NCI-H1930 (cell line): ENCODE measurements at places on chromosomes 12 and 14.

- DNase-seq, result peak; percentile 86
These were observed 20.1 kb upstream of the CCDC63 start for GRCh38 chr12:110826592-110827200.

- no peak for DNase-seq
These were observed 4.8 kb upstream of the PAX9 start for GRCh38 chr14:36656687-36657398.

GRCh38 chr14:90132821-90133570 lies 71.2 kb downstream of the KCNK13 start:
- DNase-seq, result no peak

DNA sequence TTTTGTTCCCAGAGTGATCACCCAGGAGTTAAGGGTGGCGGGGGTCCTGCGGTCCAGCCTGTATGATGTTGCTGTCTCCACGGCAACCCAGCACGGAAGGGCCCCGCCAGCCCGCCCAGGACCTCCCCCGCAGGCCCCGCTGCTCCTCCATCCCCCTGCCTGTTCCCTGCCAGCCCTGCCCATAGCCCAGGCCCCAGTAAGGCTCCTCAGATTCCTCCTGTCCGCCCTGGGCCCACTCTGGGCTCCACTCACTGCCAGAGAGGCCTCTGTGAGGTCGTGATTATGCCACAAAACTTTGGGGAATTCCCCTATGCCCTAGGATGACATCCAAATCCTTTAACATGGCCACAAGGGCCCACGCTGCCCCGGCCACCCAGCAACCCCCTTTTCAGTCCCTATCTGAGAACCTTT lies 20.8 kb downstream of the HSP90AA1 start:
- no peak for DNase-seq

DNA sequence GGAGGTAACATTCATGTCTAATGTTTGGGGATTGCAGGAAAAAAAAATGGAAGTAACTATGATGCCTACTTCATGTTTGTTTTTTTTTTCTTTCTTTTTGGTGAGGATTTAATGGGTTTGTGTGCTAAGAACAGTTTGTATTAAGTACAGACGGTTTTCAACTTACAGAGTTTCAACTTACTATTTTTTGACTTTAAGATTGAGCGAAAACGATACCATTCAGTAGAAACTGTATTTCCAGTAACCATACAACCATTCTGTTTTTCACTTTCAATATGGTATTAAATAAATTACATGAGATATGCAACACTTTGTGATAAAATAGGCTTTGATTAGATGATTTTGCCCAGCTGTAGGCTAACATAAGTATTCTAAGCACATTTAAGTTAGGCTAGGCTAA lies 10.4 kb downstream of the TECPR2 start:
- no peak for DNase-seq

DNA sequence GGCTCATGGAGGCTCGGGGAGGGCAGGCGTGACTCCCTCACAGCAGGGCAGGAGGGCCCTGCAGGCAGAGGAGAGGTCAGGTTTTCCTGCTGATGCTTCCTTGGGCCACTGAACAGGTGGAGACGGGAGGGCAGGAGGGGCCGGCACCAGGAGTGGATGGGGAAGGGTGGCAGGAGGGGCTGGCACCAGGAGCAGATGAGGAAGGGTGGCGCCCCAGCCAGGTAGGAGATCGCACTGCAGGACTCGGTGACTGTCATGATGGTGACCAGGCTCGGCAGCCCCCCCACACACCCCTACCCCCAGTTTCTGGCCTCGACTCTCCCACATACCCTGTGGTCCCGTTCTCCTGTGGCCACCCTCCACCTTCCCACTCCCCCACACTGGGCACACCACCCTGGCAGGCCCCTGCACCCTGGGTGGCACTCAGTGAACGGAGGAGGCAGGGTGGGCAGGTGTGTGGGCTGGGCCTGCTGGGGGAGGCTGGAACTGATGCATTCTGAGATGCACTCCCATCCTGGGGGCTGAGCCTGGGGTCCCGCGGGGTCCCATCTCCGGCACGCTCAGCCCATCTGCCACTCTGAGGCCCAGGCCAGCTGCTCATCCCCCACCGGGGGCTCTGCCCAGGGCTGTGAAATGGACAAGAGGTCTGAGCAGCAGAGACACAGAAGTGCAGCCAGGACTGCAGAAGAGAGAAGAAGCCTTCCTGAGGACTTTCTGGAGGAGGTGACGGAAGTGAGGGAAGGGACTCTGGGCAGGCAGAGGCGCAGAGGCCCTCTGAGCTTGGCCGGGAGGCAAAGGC lies 2.8 kb downstream of the NUDT14 start:
- DNase-seq, result no peak

GRCh38 chr14:60651086-60651795 lies 2.0 kb upstream of the SIX1 start:
- no peak for DNase-seq

DNA sequence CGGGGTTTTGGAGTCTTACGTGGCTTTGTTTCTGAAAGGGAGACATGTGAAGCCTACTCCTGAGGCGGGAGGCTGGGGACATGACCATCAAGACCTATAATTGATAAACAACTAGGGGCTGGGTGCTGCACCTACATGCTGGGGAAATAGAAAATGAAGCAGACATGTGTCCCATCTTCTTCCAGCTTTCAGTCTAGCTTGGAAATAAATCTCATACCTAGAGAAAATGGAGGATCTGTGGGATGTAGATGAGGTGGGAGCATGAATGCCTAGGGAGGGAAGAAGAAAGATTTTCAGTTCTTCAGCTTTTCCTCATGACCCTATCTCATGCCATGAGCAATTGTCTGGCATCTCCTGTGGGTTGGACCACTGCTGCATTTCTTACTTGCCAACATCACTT lies 22.1 kb downstream of the EMP1 start:
- DNase-seq, result no peak

- no peak for DNase-seq
These were observed 69.9 kb downstream of the ASCL4 start for GRCh38 chr12:107844312-107844921.

- DNase-seq, result no peak
These were observed 60.2 kb upstream of the ACTN1 start for GRCh38 chr14:69039288-69039628.

GRCh38 chr14:50335989-50336824 lies 24.1 kb downstream of the DMAC2L start:
- DNase-seq, result no peak

DNA sequence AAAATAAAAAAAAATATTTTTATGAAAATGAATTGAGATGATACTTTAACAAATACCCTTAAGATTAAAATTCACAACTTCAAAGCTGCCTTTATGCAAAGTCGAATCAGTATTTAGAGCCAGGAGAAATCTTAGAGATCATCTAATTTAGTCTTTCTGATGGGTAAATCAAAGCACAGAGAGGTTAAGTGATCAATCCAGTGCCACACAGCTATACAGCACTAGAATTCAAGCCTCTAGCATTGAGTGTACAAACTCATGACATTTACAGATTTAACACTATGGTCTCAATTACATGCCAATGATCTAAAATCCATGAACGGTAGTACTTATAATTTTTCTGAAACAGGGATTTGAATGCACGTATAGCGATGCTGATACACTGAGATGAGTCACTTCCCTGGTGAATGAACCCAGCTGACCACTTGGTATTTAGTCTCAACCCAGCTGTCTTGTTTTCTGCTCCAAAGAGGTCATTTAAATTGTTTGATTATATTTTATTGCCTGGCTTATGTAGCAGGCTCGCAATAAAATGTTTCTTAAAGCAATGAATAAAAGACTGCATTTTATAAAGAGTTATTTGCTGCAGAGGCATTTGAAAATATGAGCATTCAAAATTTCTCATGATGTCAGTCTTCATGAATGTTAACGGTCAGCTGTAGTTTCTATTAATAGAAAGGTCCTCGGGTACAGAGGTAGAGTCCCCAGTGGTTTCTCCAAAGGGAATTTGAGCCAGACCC lies 152.4 kb upstream of the PRICKLE1 start:
- DNase-seq, result no peak

DNA sequence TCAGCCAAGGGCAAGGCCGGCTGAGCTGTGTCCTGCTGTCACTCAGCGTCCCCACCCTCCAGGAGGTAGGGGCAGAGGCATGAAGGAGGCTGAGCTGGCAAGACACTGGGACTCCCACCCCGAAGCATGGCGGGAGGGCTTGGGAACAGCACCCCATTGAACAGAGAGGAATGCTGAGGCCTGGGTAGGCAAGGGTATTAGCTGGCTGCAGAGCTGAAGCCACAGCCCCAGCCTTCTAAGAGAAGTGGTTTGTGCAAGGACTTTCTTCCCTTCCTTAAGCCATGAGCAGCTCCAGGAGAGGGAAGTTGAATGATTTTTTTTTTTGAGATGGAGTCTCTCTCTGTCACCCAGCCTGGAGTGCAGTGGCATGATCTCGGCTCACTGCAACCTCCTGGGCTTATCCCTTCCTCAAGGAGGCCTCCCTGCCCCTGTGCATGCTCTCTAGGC lies 6.6 kb upstream of the CFAP73 start:
- DNase-seq, result no peak

- no peak for DNase-seq
These were observed 17.2 kb downstream of the DPF3 start for GRCh38 chr14:72876710-72877063.

GRCh38 chr12:115109863-115110262 lies 425.9 kb upstream of the TBX3 start:
- no peak for DNase-seq

DNA sequence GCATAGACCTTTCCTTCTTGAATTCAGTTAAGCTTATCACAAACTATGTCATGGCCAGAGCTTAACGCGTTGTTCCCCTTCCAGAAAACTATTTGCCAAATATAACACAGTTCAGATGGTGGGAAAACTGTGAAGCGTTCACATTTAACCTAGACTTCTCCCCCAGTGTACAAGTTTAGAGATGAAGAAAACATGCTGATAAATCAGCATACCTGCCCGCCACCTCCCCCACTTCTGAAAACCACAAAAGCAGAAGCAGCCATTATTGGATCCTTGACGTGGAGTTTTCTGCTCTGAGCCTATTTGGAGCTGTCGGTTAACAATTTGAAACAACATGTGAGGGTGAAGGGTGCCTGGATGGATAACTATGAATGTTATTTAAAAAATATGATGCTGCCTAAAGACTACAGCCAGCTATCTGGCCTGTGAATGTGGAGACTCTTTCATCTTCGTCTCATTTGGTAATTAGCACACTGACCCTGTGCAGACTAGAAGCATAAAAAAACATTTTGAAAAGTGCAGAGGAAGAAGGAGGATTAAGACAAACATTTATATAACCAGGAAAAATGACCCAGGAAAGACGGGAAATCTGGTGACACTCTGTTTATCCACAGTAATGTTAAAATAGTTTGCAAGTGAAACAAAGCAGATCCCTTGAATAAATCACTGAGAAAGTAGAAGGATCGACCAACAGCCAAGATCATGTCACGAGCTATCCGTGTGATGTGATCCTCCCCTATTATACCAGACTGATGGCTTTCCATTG lies 408.2 kb downstream of the AEBP2 start:
- DNase-seq, result no peak

DNA sequence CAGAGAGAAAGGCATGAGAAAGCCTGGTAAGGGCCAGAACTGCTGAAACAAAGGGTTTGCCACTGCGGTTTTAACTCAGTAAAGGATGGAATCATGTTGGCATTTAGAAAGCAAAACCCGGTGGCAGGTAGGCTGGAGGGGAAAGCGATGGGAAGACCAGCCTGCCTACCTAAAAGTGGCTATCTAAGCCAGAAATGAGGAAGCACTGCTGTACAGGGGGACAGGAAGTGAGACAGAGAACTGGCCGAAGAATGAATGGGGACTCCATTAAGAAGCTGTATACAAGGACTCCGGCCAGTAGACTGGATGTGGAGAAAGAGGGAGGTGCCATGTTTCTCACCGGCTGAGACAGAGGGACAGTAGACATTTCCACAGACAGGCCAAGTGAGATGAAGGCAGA lies 48.2 kb downstream of the PPM1H start:
- DNase-seq, result no peak

DNA sequence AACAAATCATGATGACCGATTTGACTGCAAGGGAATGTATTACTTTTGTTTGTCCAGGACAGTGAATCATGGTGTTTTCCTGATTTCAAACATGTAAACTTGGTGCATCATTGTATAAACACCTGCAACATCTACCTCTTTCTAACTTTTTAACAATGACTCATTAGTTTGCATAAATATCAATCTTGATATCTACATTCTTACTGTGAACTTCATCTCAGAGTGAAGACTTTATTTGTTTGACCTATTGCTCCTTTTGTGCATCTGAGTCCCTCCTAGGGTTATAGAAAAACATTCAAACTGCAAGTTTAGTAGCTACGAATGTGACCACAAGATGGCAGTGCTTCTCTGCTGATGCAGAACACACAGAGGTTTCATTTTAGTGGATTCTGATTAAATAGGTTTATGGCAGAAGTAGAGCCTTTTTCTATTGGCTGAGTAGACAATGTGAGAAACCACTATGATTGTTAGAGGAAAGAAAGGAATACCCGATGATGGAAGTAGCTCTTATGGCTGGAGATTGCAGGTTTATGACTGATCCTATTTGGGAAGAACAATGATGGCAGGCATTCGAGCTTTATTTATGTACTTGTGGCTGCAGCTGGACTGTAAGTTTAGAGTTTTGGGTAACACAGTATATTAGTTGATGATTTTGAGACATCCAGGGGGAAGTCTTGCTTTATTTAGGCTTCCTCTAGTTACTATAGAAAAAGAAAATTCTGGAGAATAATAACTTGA lies 244.2 kb upstream of the OR4E1 start:
- DNase-seq, result peak; percentile 28

DNA sequence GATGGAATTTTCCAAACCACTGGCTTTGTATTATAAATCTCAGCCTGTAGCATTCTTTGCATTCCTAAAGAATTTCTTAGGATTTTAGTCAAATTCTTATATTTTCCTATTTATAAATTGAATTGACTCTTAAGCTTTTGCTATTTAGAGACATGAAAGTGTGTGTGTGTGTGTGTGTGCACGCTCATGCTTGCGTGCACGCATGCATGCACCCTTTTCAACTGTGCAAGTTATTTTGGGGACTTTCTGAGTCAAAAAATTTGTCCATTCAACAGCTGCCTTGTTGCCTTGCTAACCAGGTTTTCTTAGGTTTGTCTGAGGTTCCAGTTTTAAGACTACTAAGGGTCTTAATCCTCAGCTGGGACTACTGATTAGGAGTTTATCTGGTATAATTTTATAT lies 42.6 kb downstream of the GPATCH2L start:
- DNase-seq, result no peak

- no peak for DNase-seq
These were observed 66.8 kb downstream of the C14orf132 start for GRCh38 chr14:96105926-96106441.

GRCh38 chr12:6996040-6996441 lies 22.2 kb downstream of the LPCAT3 start:
- no peak for DNase-seq

- no peak for DNase-seq
These were observed 75.8 kb downstream of the DAD1 start for GRCh38 chr14:22513066-22513812.

DNA sequence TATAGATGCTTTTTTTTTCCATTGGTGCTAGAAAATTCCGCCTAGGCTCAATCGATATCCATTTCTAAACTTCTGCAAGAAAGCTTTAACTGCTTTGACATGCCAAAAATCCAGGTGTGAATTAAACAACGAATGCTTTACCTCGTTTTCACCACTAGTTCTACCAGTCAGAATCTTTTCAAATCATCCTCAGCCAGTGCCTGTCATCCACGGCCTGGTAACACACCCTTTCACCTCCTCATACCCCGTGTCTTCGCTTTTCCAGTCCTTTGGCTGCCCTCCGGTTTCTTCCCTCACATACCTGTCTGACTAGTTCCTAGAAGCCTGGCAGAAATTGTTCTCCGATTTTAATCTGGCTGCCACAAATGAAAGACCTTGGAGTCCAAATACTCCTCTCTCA lies 1.4 kb upstream of the PHC1 start:
- no peak for DNase-seq
